ENCODE measurements at places on chromosomes 5 and 9. TPM values are rescaled to one million over a fixed set of nuclear protein-coding genes. Genes with fewer than 3 reads are reported as not detected.

Gene GRIA1
- 4.7 TPM for total RNA-seq

Gene ECSCR
- total RNA-seq: not detected

Gene CYLC2
- total RNA-seq: not detected

Gene TMEM171
- 22.6 TPM for total RNA-seq

Gene LHX2
- total RNA-seq: not detected

Gene IPPK
- 11.4 TPM for total RNA-seq

Gene IFNA13
- not detected for total RNA-seq

Gene C9orf153
- total RNA-seq: not detected

Gene KCNMB1
- not detected for total RNA-seq

Gene VCAN
- total RNA-seq: 137 TPM

Gene THBS4
- 1.4 TPM for total RNA-seq

Gene CCL28
- total RNA-seq: 0.43 TPM

Gene HRCT1
- total RNA-seq: 0.37 TPM

Gene ADAMTSL2
- total RNA-seq: 8.1 TPM

Gene TMEM8B
- 6.8 TPM for total RNA-seq

Gene CMYA5
- total RNA-seq: 0.47 TPM

Gene SLC27A6
- 0.21 TPM for total RNA-seq

Gene GM2A
- 17.0 TPM for total RNA-seq

Gene KCNIP1
- 0.10 TPM for total RNA-seq

Gene NUP155
- total RNA-seq: 24.2 TPM

Gene PFDN1
- total RNA-seq: 42.0 TPM

Gene DEPDC1B
- 0.99 TPM for total RNA-seq

Gene CDO1
- total RNA-seq: 8.0 TPM

Gene FBXW11
- total RNA-seq: 102 TPM

Gene SAPCD2
- 1.9 TPM for total RNA-seq
